ENCODE measurements at places on chromosomes 3 and 15. TPM values are rescaled to one million over a fixed set of nuclear protein-coding genes. Genes with fewer than 3 reads are reported as not detected.

Gene BOC
- total RNA-seq: 1.8 TPM

Gene PIERCE2
- 3.5 TPM for total RNA-seq

Gene PLA2G4D
- not detected for total RNA-seq

Gene ISLR
- not detected for total RNA-seq

Gene ASB14
- not detected for total RNA-seq

Gene SLC15A2
- 0.79 TPM for total RNA-seq

Gene TMEM39A
- total RNA-seq: 87.1 TPM

Gene CFAP44
- total RNA-seq: 4.0 TPM

Gene FAM81A
- total RNA-seq: 1.1 TPM

Gene PCOLCE2
- 3.2 TPM for total RNA-seq

Gene SKOR1
- 0.17 TPM for total RNA-seq

Gene MAP3K13
- total RNA-seq: 15.8 TPM

Gene DCLK3
- total RNA-seq: not detected

Gene LXN
- 3.4 TPM for total RNA-seq

Gene WNT5A
- 14.5 TPM for total RNA-seq

Gene P2RY12
- not detected for total RNA-seq

Gene CGNL1
- total RNA-seq: not detected

Gene AADACL2
- total RNA-seq: not detected

Gene GOLGA6B
- not detected for total RNA-seq

Gene TMEM62
- 16.9 TPM for total RNA-seq

Gene PIGZ
- 5.2 TPM for total RNA-seq

Gene SPESP1
- 16.8 TPM for total RNA-seq

Gene LDHAL6B
- not detected for total RNA-seq

Gene PRKAR2A
- 51.3 TPM for total RNA-seq

Gene ALDH1L1
- 1.5 TPM for total RNA-seq
